ENCODE measurements at places on chromosomes 5 and 9. TPM values are rescaled to one million over a fixed set of nuclear protein-coding genes. Genes with fewer than 3 reads are reported as not detected.
A peak's percentile ranks its signal among the peaks of the same experiment; 100 is the strongest.

GRCh38 chr5:139150367-139150999, 47.7 kb downstream of the SIL1 start:
- no peak for DNase-seq

The BRINP1 gene
- total RNA-seq: 1.5 TPM

GRCh38 chr5:140833993-140834392, at the start of gene PCDHA7:
Gene PCDHA7 (plus strand): TSS chr5:140834269. CDS start chr5:140834384, 115 bp downstream.
- peak; percentile 6 for DNase-seq

DNA sequence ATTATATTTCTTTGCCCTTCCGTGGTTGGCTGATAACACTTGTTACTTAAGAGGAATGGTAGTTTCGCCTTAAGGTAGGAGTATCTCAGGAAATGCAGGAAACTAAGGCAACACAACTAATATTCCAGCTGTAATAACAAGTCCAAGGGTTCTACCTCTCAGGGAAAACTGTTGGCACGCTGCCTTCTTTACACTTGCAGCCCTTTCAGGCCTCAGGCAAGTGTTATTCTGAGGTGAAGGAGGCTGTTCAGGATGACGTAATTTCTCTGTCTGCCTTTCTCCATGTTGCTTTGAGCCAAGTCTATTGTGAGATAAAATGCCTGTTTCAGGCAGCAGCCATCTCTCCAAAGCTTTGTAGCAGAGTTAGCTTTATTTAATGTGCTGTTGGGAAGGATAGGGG, 38.0 kb downstream of the VCAN start:
- peak; percentile 96 for DNase-seq

DNA sequence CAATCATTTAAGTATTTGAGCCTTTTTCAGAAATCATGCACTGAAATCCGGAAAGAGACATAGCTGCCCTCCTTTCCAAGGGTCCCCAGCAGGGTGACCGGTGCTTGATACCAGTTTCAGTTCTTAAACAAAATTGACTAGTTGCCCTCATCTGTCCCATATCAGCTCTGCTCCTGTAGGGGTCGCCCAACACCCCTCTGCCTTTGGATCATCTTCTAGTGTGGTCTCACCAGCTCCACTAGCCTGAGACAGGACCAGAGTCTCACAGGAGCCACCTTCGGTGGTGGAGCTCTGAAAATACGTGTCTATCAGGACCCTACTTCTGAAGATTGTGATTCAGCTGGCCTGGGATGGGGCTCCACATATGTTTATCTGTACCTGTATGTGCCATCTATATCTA, 428.2 kb downstream of the ENC1 start:
- DNase-seq: no peak

GRCh38 chr5:59178071-59178470, 595.2 kb downstream of the RAB3C start:
- no peak for DNase-seq

DNA sequence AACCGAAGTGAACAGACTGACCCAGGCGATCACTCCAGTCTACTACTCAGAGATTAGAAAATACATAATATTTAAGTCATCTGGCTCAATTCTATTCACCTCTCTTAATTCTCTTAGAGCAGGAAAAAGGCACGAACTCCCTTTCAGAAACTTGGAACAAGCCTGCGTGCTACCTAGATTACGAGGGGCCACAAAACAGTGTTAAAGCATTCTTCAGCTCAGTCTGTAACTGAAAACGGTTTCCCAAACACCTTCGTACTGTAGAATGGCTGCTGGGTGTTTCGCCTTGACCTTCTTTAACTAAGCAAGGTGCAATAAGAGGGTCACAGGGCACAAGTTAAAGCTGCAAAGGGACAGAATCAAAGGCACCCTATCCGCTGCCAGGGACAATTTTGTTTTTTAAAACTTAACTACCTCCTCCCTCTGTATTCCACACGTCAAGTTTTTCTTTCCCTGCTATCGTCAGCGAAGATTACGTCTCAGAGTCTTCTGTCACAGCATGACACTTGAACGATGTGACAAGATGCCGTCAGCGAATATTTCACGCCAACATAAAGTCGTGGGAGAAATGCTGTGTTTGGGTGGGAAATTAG, 687 bp downstream of the LYSMD3 start:
- DNase-seq: peak; percentile 19

DNA sequence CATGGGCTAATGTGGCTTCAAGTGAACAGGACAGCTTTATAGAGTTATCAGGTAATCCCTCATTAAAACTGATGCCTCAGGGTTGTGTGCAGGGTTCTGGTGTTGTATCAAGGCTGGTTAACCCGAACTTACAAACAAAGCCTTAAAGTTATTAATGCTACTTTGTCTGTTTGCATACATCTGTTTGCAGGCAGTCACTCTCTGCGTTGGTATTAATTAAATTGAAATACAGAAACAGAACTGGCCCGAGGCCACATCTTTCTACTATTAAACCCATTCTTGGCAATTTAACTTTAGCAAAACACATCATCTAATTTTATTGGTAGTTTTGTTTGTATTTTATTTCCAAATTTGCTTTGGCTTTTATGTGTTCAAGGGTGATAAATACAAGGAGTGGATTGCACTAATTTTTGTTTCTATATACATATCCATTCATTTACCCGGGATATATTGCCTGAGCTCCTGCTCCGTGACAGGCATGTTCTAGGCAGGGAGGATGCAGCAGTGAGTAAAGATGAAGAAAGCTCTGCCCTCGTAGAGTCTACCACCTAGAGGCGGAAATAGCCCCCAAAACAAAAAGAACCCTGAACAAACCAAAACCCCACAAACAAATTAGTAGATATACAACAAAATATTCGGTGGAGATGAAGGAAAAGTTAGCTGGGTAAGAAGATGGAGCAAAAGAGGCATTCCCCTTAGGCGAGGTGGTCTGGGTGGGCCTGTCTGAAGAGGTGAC, 164.2 kb downstream of the MACROH2A1 start:
- no peak for DNase-seq

DNA sequence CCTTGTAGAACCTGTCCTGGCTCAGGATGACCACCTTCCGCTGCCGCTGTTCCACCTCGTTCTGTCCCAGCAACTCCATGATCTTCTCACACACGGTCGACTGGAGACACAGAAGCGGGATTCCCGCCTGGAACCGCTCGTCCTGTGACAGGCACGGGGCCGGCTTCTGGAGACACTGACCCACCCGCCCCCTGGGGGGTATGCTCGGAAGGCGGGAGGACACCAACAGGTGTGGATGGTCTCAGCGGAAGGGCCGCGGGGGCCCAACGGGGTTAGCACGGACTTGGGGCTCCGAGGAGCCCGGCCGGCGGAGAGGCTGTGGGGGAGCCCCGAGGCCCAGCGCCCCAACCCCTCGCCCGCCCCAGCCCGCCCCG, 530 bp downstream of the UCK1 start:
- peak; percentile 38 for DNase-seq

The GABRA6 gene
- not detected for total RNA-seq

The UNC13B gene
- total RNA-seq: 52.7 TPM

The ADAMTS19 gene
- not detected for total RNA-seq

GRCh38 chr5:68258531-68258930, 43.0 kb downstream of the PIK3R1 start:
- no peak for DNase-seq

The ATP10B gene
- total RNA-seq: under 0.01 TPM

The FBN2 gene
- 24.5 TPM for total RNA-seq

The OTP gene
- not detected for total RNA-seq

GRCh38 chr9:110472111-110472510, 107.4 kb downstream of the SVEP1 start:
- no peak for DNase-seq

DNA sequence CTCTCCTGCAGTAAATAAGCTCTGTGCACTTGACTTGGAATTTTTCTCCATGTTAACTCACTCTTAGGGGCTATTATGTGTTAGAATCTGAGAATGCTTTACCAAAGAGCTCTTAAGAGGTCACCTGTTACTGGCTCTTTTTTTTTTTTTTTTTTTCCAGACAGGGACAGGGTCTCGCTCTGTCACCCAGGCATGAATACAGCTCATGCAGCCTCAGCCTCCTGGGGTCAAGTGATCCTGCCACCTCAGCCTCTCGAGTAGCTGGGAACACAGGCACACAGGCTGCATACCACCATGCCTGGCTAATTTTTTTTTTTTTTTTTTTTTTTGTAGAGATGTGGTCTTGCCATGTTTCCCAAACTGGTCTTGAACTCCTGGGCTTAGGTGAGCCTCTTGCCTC, 22.1 kb downstream of the HMGXB3 start:
- DNase-seq: peak; percentile 81

The PCDHGB2 gene
- total RNA-seq: 0.35 TPM

The MAMDC4 gene
- 6.8 TPM for total RNA-seq

The ANGPTL2 gene
- 0.17 TPM for total RNA-seq

- no peak for DNase-seq
Observed at GRCh38 chr5:170161069-170161468, 55.4 kb downstream of the FOXI1 start.

DNA sequence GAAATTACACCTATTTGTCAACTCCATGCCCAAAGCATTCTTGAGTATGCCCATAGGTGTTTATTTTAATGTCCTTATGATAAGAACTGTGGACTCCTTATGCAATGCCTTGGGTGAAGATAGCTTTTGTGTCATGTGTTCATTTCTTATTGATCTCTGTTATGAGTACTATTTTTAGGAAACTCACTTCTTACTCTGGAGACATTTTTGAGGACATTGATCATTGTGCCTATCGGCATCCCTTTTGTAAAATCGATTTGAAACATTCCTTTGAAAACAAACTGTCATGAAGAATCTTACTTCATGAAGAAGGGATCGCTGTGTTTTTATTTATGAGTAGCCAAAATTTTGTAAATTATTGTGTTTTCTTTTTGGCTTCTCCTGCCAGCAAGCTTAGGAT, 257.3 kb downstream of the NTRK2 start:
- DNase-seq: no peak

DNA sequence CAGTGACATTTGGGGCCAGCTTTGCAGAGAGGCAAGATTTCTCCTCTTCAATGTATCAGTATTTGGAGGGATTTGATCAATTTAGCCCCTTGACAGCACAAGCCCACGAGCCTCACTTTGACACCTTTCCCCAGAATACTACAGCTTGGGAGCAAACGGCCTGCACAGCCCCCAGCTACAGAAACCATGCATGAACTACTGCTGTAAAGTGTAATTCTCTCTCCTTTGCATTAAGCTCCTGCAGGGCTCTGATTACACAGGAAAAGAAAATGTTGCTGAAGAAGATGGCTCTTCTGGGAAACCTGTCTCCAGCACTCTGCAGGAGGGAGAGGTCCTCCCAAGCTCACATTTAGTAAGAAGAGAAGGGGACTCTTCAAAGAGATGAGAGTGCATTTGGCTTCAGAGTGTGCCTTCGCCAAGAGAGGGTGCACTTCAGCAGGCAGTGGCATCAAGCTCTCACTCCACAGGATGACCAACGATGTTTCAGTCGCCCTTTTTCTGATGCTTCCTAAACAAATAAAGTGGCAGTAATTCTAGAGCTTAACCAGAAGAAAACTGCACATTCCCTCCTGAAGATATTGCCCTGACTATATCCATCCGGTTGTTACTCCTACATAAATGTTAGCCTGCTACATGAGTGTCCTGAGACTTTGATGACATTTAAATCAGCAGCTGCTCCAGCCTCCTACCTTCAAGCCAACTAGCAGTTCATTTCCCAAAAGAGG, 272.2 kb downstream of the AUH start:
- DNase-seq: peak; percentile 61
